ENCODE measurements at places on chromosomes 2 and 18.

- DNase-seq, result no peak
Measured at GRCh38 chr2:223969856-223970255, 12.6 kb downstream of the MRPL44 start.

DNA sequence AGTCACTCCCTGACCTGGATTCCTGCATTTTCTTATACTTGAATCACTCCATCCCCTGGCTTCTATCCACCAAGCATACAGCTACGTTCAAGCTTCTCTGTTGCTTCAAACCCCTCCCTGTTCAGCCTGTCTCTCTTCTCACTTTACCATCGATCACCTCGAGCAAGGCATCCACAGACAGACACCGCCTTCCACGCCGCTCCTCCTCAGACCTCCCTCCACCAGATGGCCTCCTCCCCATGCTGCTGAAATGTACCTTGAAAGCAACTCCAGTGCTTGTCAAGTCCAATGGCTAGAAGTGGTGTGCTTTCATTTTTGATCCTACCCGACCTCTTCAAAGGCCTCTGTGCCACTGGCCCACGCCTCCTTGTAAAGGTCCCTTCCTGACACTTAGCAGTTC lies 131.3 kb upstream of the ACAA2 start:
- DNase-seq, result no peak

- no peak for DNase-seq
Measured at GRCh38 chr2:147855977-147856376, 11.1 kb downstream of the ACVR2A start.

DNA sequence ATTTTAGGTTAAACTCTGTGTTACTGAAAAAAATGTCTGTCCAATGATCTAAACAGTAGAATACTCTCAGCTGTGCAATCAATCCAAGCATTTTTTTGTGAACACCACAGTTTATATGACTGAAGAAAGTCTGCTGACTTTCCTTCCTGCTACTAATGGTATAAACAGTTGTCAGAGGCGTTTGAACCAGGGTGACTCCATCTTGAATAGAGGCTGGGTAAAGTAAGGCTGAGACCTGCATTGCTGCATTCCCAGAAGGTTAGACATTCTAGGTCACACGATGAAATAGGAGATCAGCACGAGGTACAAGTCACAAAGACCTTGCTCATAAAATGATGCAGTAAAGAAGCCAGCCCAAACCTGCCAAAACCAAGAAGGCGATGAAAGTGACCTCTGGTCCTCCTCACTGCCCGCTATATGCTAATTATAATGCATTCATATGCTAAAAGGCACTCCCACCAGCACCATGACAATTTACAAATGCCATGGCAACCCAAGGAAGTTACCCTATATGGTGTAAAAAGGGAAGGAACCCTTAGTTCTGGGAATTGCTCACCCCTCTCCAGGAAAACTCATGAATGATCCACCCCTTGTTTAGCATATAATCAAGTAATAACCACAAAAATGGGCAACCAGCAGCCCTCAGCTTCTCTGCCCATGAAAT lies 31.3 kb downstream of the POU3F3 start:
- DNase-seq, result no peak

DNA sequence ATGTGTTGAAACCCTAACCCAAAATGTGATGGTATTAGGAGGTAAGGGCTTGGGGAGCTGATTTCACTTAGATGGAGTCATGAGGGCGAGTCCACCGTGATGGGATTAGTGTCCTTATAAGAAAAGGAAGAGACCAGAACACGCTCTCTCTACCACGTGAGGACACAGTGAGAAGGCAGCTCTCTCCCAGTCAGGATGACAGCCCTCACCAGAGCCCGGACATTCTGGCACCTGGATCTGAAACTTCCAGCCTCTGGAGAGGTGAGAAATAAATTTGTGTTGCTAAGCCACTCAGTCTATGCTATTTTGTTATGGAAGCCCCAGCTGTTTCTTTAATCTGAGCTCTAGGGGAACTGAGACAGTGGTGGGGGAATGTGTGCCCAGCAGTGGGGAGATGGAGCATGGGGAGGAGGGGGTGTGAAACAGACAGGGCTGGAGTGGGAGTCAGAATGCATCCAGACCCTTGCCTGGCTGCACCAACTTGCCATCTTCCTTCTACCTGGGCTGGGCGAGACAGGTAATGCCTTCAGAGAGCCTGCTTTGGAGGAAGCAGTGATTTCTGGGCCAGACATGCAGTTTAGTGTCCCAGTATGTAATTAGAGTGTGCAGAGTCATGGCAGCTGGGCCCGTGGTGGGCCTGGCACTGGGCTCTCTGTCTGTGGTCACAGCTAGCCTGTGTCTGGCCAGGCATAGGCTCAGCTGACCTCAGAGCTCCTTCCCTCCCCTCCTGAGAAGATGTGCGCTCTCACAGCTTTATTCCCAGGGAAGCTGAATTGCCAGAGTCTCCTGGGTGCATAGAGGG lies 38.1 kb downstream of the RHOB start:
- no peak for DNase-seq
